ENCODE measurements at places on chromosomes 16 and 17.

GRCh38 chr17:59619298-59620063 is at the start of gene CLTC:
CLTC (plus strand) TSS chr17:59619895; CDS start chr17:59620132, 237 bp downstream.
- peak; percentile 99 for DNase-seq

GRCh38 chr17:20989991-20990855 is 52.6 kb downstream of the USP22 start:
- DNase-seq, result no peak

- DNase-seq, result no peak
These were observed 6.0 kb downstream of the ATXN1L start for GRCh38 chr16:71851746-71852145.

DNA sequence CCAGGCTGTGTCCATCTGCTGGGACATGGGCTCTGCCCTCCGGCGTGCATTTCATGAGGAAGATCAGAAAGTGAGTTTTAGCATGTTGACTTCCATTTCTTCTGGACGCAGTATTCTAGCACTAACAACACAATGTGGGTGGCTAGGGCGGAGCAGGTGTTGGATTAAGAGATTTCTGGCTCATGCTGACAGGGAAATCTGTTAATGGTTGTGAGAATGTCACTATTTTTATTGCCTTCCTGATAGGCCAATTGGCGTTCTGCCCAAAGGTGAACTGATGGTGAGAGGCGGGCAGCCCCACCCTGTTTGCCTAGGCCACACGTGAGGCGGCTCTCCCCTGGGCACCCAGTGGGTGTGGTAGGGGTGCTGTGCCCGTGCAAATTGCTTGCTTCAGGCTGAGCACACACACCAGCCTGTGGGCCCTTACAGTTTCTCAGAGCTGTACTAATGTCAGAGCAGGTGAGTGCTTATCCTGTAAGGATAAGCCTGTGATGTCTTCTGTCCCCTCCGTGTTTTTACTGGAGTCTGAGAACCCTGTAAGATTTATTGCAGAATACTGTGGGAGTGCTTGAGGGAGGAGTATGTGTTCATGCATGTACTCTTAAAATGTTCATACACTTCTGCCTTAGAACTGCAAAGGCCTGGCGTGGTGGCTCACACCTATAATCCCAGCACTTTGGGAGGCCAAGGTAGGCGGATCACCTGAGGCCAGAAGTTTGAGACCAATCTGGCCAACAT is 30.9 kb downstream of the PGS1 start:
- DNase-seq, result no peak

DNA sequence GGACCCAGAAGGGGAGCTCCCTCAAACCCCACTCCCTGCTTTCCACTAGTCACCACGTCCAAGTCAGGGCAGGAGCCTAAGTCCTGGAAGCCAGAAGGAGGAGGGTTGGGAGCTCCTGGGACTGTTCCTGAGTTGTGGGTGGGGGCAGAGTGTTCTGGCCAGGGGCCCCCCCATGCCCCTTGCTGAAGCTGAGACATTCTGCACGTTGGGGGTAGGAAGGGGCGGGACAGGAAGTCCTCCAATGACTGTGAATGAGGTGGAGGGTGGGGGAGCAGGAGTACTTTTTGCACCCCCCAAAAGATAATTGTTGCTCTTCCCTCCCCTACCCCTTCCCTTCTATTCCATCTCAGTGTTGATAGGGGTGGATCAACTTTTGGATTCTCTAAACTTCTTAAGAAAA is 21.4 kb upstream of the C17orf113 start:
- no peak for DNase-seq

GRCh38 chr16:85940214-85940613 is 41.3 kb downstream of the IRF8 start:
- no peak for DNase-seq

GRCh38 chr16:1538804-1539520 is 5.5 kb downstream of the TMEM204 start:
- peak; percentile 42 for DNase-seq

- DNase-seq, result peak; percentile 91
These were observed 32.3 kb downstream of the RAP1GAP2 start for GRCh38 chr17:2828397-2829038.

DNA sequence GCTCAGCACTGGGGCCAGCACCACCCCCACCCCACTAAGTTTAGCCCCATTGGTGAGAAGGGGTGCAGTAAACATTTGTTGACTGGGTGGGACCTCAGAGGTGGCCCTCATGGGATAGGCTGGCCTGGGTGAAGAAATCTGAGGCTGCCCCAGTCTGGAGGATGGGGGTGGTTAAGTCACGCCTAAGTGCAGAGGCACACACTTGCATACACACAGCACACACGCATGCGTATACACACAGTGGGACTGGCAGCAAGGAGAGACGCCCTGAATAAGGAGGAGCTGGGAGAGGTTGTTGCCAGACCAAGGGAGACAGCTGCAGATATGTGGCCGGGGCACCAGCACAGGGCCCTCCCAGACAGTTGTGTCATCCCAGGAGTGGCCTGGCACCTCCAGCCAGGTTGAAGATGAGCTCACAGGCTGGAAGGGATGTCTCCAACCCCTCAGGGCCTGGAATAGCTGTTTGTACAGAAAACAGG is 3.0 kb upstream of the BCAR1 start:
- peak; percentile 91 for DNase-seq

- DNase-seq, result peak; percentile 36
These were observed 3.1 kb upstream of the CIAO3 start for GRCh38 chr16:743794-744500.

DNA sequence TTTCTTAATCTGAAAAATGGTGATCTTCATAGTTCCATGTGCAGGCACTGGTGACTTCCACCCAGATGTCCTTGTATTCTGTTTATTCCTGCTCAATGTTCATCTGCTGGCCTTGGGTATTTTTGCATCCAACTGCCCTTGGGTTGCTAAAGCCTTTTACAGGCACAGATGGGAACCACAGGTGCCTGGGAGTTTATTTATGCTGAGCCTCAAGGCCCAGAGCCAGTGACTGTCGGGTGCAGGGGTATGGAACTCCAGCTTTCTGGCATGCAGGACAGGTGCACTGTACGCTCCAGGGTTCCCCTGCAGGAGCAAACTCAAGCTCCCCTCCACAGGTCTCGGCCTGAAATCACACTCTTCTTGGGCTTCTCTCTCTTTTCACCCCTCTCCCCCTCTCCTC is 22.3 kb downstream of the DYNLRB2 start:
- no peak for DNase-seq

DNA sequence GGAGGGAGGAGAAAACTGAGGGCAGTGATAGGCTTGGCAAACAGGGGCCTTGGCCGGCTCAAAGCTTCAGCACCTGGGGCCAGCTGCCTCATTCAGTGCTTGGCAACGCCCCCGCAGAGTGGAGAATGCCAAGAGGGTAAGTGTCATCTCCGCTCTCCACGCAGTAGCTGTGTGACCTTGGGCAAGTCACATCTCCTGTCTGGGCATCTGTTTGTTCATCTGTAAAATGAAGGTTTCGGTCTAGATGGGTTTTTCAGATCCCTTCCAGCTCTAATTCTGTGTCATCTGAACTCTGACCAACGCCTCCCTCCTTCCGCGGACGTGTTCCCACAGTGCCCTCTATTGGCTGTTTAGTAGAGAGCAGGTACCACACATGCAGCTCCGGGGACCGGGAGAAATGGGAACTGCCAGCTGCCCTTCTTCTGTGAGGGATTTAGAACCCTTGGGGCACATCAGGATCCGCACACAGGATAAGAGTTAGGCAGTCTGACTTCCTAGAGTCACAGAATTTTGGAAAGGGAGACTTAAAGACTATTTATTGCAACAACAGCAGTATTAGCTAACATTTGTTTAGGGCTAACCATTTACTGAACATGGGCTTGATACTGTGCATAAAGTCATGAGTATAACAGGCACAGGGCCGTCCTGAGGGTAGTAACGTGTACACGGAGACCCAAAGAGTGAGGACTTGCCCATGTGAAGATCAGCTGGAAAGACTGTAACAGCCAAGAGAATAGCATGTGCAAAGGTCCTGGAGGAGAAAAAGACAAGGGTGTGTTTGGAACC is 26.8 kb downstream of the GP2 start:
- DNase-seq, result peak; percentile 75

Measured in mesendoderm (in vitro differentiated cells).